Renal cortical epithelial cell (primary cell): ENCODE measurements at places on chromosomes 16 and 17.
A peak's percentile ranks its signal among the peaks of the same experiment; 100 is the strongest.

DNA sequence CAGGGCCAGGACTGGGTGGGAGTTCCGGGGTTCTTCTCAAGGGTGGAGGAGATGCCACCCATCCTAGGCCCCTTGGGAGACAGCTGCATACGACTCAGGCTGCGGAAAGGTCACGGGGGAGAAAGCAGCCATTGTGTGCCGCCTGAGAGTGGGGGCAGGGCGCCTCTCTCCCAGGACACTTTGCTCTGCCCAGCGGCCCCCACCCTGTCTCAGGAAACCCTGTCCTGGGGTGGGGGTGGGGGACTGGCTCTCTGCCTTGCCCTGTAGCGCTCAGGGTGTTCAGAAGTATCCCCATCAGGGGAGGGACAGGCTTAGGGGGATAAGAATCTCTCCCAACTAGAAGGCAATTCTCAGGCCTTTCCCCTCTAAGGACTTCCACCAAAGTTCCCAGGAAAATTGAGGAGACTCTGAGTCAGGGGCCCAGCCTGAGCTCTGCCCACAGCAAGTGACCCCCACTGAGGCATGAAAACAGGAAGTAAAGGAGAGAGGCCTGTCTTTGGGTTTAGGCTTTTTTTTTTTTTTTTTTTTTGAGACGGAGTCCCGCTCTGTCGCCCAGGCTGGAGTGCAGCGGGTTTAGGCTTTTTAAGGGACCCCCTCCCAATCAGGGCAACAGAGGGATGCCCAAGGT is 4.9 kb downstream of the GIT1 start:
- no peak for DNase-seq

DNA sequence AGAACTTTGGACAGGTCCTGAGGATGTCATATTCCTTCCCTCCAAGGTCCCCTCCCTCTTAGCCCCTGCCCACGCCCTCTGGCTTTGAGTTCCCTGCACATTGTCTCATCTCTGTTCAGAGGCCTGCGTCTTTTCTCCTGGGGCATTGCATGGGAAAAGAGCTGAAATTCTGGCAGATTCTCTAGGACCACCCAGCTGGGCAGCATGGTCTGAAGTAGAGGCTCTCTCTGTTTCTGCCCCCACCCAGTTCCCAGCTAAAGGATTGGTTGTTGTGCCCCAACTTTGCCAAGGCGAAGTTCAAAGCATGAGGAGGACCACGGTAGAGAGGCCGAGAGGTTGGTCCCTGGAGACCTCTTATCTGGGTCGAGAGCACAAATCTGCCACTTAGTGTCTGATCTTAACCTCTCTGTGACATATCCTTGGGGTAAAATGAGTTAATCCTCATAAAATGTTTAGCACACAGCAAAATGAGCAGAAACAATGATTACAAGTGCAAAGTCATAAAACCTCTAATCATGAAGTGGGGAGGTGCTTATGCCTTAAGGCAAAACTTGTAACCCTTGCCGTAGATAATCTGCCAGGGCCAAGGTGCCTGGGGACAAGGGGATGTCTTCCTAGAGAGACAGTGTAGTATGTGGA is 2.4 kb downstream of the ABAT start:
- DNase-seq, result no peak

GRCh38 chr16:67884684-67885083 is at the start of gene NRN1L:
Gene NRN1L (plus strand): TSS chr16:67884885. CDS start chr16:67884904, 19 bp downstream.
- DNase-seq, result peak; percentile 40

DNA sequence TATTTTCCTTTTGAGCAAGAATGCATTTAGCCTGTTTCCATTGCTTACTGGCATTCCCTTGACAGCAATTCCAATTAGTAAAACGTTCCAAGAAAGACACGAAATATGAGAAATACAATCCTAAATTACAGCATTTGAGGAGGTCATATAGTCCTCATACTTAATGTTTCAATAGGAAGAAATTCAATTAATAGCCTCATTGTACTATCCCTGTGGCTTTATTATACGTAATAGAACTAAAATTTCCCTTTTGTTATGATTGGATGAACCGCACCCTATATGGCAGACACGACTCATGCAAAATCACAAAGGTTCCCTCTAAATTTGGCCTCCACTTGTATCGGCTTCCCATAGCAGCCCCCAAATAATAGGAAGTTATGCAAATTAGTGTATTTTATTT is 291.7 kb downstream of the CEP112 start:
- no peak for DNase-seq

- DNase-seq, result no peak
Observed at GRCh38 chr17:76075364-76076145, 974 bp downstream of the GALR2 start.

DNA sequence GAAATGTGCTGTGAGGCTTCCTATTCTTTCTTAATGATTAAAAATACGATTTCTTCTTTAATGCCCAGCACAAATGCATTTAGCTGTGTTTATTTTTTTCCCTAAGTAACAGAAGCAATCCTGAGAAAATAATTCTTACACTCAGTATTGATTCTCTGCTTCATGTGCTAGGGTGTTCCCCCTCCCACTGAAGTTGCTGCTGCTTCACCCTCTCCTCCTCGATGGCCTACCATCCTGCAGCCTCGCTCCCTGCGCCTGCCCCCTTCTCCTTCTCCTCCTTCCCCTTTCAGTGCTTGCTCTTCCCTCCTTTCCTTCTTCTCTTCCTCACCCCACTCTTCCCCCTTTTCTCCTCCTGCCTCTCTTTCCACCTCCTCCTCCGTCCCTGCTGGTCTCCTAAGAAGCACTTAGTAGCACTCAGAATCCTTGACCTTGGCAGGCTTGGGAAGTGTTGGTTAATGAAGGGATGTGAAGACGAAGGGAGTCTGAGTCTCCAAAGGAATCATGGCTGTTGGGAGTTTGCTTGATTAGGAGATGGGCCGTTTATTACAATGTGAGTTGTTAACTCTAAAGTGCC is 119.7 kb downstream of the RPTOR start:
- no peak for DNase-seq
